Liver (tissue), 10 donors: ENCODE measurements at places on chromosomes 2 and 18. TPM values are rescaled to one million over a fixed set of nuclear protein-coding genes. Genes with fewer than 3 reads are reported as not detected.

GRCh38 chr2:26640331-26640745 is 828 bp downstream of the CIB4 start:
- H3K4me3 ChIP-seq: no peak overlapping the region
- DNase-seq: no peak
- H3K36me3 ChIP-seq: no peaks in the 10 kb centered on the region
- no peak overlapping the region for H3K27ac ChIP-seq

Gene CNGA3
- total RNA-seq: not detected

GRCh38 chr2:181554061-181554830 is 97.1 kb downstream of the ITGA4 start:
- H3K4me3 ChIP-seq: no peak overlapping the region
- no peaks in the 10 kb centered on the region for H3K4me1 ChIP-seq
- DNase-seq: no peak

Gene KIAA2012
- total RNA-seq: 0.50 TPM

DNA sequence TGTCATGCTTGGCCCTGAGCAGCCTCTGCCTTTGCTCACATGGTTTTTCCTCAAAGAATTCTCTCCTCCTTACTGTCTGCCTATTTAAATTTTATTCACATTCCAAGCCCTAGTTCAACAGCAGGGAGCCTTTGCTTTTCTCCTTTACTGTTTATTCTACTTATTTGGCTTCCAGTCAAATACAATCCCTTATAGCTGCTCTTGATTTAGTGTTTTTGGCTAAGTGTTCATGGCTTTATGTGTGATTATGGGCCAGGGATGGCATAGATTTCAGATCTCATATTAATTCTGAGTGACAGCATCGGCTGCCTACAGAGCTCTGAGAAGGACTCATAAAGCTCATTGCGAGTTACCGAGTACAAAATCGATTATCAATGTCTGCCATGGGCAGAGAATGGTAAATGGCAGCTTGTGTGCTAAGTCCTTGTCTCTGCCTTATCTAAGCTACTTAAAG is 106.7 kb downstream of the METTL8 start:
- no peak for DNase-seq
- no peak overlapping the region for H3K4me3 ChIP-seq
- no peaks in the 10 kb centered on the region for H3K27me3 ChIP-seq

Gene IGFBP5
- total RNA-seq: 2.3 TPM

GRCh38 chr2:219057709-219058540 is 2.8 kb downstream of the IHH start:
- no peak overlapping the region for H3K4me3 ChIP-seq
- H3K4me1 ChIP-seq: peaks cover 19% of the 10 kb centered on the region
- H3K36me3 ChIP-seq: no peaks in the 10 kb centered on the region
- peak; percentile 77 for DNase-seq
- H3K27ac ChIP-seq: no peak overlapping the region
- peaks cover 3% of the 10 kb centered on the region for H3K27me3 ChIP-seq

Gene EXOC6B
- total RNA-seq: 8.7 TPM

- peak overlapping the region; percentile 97 for H3K4me3 ChIP-seq
- H3K36me3 ChIP-seq: no peaks in the 10 kb centered on the region
- H3K4me1 ChIP-seq: peaks cover 25% of the 10 kb centered on the region
- peak overlapping the region; percentile 90 for H3K27ac ChIP-seq
- H3K27me3 ChIP-seq: no peaks in the 10 kb centered on the region
- DNase-seq: no peak
Observed at GRCh38 chr18:32468147-32468845, 2.4 kb downstream of the GAREM1 start.

- no peak overlapping the region for H3K4me3 ChIP-seq
- H3K36me3 ChIP-seq: no peaks in the 10 kb centered on the region
- DNase-seq: no peak
- H3K27me3 ChIP-seq: no peaks in the 10 kb centered on the region
- no peaks in the 10 kb centered on the region for H3K4me1 ChIP-seq
Observed at GRCh38 chr2:57906152-57906732, 140.4 kb upstream of the VRK2 start.

Gene LAMA3
- total RNA-seq: 3.9 TPM

- H3K4me1 ChIP-seq: no peaks in the 10 kb centered on the region
- no peaks in the 10 kb centered on the region for H3K36me3 ChIP-seq
- no peaks in the 10 kb centered on the region for H3K27me3 ChIP-seq
- no peak overlapping the region for H3K27ac ChIP-seq
Observed at GRCh38 chr2:224094413-224094812, 55.3 kb upstream of the SERPINE2 start.

DNA sequence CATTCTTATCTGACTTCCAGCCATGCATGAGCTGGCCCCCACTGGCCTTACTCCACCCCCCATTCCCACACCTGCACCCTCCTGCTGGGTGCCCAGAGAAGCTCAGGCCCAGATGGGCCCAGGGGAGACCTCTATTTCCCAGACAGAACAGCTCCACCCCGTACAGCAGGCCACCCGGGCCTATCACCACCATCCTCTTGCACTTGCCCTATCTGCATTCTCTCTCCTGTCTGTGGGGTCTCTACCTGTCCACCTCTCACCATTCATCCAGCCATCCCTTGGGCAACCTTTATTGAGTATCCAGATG is 25.3 kb upstream of the TNS1 start:
- H3K4me1 ChIP-seq: no peaks in the 10 kb centered on the region
- H3K36me3 ChIP-seq: no peaks in the 10 kb centered on the region
- H3K4me3 ChIP-seq: no peak overlapping the region
- H3K27me3 ChIP-seq: no peaks in the 10 kb centered on the region
- DNase-seq: peak; percentile 13
- no peak overlapping the region for H3K27ac ChIP-seq

DNA sequence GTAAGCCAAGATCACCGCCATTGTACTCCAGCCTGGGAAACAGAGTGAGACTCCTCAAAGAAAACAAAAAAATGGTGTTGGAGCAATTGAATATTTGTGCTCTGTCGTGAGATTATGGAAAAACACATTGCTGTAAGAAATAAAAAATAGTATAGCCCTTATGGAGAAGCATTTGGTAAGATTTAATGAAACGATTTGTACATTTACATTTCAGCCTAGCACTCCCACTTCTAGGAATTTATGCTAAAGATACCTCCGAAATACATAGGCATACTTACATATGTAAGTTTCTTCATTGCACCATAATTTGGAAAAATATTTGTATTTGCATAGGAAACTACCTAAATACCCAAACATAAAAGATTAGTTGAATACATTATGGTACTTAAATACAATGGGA is 8.7 kb upstream of the DTNB start:
- no peak for DNase-seq
- H3K27me3 ChIP-seq: no peaks in the 10 kb centered on the region
- peaks cover 7% of the 10 kb centered on the region for H3K4me1 ChIP-seq
- no peak overlapping the region for H3K4me3 ChIP-seq
- no peak overlapping the region for H3K27ac ChIP-seq

Gene CNOT11
- 12.7 TPM for total RNA-seq

Gene NDUFAF7
- total RNA-seq: 13.6 TPM

GRCh38 chr18:25282282-25282681 is 69.7 kb downstream of the ZNF521 start:
- no peaks in the 10 kb centered on the region for H3K27me3 ChIP-seq
- no peaks in the 10 kb centered on the region for H3K36me3 ChIP-seq
- no peak overlapping the region for H3K4me3 ChIP-seq
- H3K4me1 ChIP-seq: no peaks in the 10 kb centered on the region

Gene ANKRD53
- 0.33 TPM for total RNA-seq

- H3K36me3 ChIP-seq: no peaks in the 10 kb centered on the region
- no peaks in the 10 kb centered on the region for H3K4me1 ChIP-seq
- H3K27me3 ChIP-seq: no peaks in the 10 kb centered on the region
- no peak overlapping the region for H3K4me3 ChIP-seq
- no peak for DNase-seq
Observed at GRCh38 chr18:25445430-25445829, 93.5 kb upstream of the ZNF521 start.

Gene SMYD1
- total RNA-seq: not detected

GRCh38 chr2:120933693-120934573 is 198.3 kb downstream of the GLI2 start:
- H3K27me3 ChIP-seq: no peaks in the 10 kb centered on the region
- no peak overlapping the region for H3K27ac ChIP-seq
- H3K4me3 ChIP-seq: no peak overlapping the region
- no peak for DNase-seq
- H3K36me3 ChIP-seq: no peaks in the 10 kb centered on the region

- H3K4me1 ChIP-seq: no peaks in the 10 kb centered on the region
- no peaks in the 10 kb centered on the region for H3K27me3 ChIP-seq
- no peak overlapping the region for H3K4me3 ChIP-seq
- no peak overlapping the region for H3K27ac ChIP-seq
Observed at GRCh38 chr2:54955358-54956110, 94.7 kb downstream of the RTN4 start.

- H3K4me3 ChIP-seq: peak overlapping the region; percentile 90
- peak overlapping the region; percentile 93 for H3K27ac ChIP-seq
- H3K4me1 ChIP-seq: peaks cover 51% of the 10 kb centered on the region
- DNase-seq: peak; percentile 71
- H3K36me3 ChIP-seq: peaks cover 7% of the 10 kb centered on the region
- no peaks in the 10 kb centered on the region for H3K27me3 ChIP-seq
Observed at GRCh38 chr2:241272303-241273209, 42.9 kb downstream of the HDLBP start.

DNA sequence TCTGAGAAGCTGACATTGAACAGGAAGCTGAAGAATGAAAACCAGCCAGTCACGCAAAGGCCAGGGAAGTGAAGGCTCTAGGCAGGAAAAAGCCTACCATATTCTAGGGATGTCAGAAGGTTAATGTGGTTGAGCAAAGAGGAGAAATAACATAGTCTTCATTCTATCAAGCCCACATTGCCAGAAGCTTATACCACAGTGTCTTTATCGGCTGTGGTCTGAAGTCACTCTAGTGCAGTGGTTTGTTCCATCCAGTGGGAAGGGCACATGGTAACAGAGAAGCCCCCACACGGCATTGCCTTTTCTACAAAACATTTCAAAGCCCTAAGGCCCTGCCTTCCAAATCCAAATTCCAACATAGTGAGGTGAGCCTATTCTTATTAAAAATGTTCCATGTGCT is 311.3 kb downstream of the TNS1 start:
- H3K4me1 ChIP-seq: no peaks in the 10 kb centered on the region
- H3K27me3 ChIP-seq: no peaks in the 10 kb centered on the region
- no peak overlapping the region for H3K27ac ChIP-seq

Gene CRYBA2
- not detected for total RNA-seq

- H3K27ac ChIP-seq: no peak overlapping the region
- no peak for DNase-seq
- H3K4me3 ChIP-seq: no peak overlapping the region
- no peaks in the 10 kb centered on the region for H3K4me1 ChIP-seq
- no peaks in the 10 kb centered on the region for H3K27me3 ChIP-seq
- H3K36me3 ChIP-seq: no peaks in the 10 kb centered on the region
Observed at GRCh38 chr2:99662761-99663341, 173.0 kb upstream of the REV1 start.

GRCh38 chr2:85340034-85340892 is 12.5 kb upstream of the TGOLN2 start:
- H3K4me3 ChIP-seq: no peak overlapping the region
- H3K27me3 ChIP-seq: no peaks in the 10 kb centered on the region
- peaks cover 7% of the 10 kb centered on the region for H3K4me1 ChIP-seq
- no peak for DNase-seq
- peak overlapping the region; percentile 57 for H3K27ac ChIP-seq
- H3K36me3 ChIP-seq: peaks cover 12% of the 10 kb centered on the region

GRCh38 chr2:208782097-208782496 is 375.5 kb downstream of the PTH2R start:
- no peaks in the 10 kb centered on the region for H3K27me3 ChIP-seq
- DNase-seq: no peak
- no peaks in the 10 kb centered on the region for H3K36me3 ChIP-seq

Gene PJVK
- total RNA-seq: 2.3 TPM

- H3K4me1 ChIP-seq: no peaks in the 10 kb centered on the region
- no peak for DNase-seq
- no peak overlapping the region for H3K27ac ChIP-seq
- H3K27me3 ChIP-seq: no peaks in the 10 kb centered on the region
Observed at GRCh38 chr2:230942920-230943896, 18.2 kb upstream of the GPR55 start.

DNA sequence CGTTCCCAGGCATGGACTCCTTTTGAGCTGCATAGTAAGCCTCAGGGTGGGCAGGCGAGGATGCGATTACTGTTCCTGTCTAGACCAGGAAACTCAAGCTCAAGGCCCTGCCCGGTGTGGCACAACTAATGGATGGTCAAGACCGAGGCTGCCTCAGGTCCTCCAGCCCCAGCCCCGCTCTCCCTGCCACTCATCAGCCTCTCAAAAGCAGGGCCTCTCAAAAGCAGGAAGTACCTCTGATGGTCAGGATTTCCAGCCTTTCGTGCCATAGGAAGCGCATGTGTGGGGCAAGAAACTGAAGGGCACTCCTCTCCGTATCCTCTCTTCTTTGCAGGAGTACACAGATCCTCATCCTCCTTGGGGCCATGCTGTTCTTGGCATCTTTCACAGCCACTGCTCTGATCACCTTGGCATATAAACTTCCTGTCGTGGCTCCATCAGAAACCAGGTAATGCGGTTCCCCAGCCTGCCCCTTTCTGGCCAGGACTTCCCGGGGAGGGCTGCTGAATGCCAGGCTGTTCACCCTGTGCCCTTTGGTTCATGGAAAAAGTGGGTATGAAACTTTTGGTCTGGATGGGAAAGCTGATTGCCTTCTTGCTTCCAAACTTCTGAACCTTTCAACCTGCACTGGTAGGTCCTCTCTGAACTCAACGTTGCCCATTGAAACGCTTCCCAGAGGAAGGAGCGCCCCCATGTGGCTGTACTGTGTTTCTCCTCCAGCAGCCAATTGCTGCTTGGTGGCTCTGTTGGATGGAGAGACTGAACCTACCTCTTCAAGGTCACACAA is 82.8 kb upstream of the SEC11C start:
- DNase-seq: peak; percentile 49
- no peaks in the 10 kb centered on the region for H3K36me3 ChIP-seq
- H3K4me3 ChIP-seq: no peak overlapping the region

Gene SCN2A
- 0.05 TPM for total RNA-seq

GRCh38 chr2:179963626-179964025 is 43.5 kb downstream of the CWC22 start:
- no peaks in the 10 kb centered on the region for H3K27me3 ChIP-seq
- no peaks in the 10 kb centered on the region for H3K4me1 ChIP-seq
- H3K4me3 ChIP-seq: no peak overlapping the region

Gene WDR43
- total RNA-seq: 22.6 TPM

DNA sequence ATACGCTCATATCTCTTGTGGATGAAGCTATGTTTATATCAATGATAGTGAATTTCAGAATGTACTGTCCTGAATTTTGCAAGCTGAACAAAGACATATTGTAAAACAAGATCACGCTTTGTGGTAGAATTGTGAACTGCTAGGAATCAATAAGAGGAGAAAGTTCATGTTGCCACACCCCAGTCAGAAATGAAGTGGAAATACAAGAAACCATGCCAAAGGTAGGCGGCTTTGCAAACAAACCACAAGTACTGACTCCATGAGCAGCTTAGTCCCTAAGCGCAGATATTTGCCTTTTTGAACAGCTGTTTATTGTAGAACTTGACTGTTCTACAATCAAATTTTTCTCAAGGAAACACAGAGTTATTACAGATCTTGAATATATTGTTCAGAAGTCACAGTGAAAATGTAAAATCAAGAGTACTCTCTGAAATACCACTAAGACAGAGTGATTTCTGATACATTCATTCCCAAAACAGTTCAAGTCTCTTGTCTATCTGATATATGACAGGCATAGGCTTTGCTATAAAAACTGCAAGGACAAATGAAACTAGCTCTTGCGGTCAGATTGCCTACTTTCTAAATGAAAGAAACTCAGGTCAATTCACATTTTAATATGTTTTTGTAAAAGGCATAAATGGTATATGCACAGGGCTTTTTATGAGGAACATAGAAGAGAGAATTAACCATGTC is 120.9 kb upstream of the CDH19 start:
- H3K36me3 ChIP-seq: no peaks in the 10 kb centered on the region
- no peak overlapping the region for H3K27ac ChIP-seq
- H3K27me3 ChIP-seq: no peaks in the 10 kb centered on the region
- no peak overlapping the region for H3K4me3 ChIP-seq
- peaks cover 6% of the 10 kb centered on the region for H3K4me1 ChIP-seq
